ENCODE measurements at places on chromosomes 6 and 20.

- no peak for DNase-seq
Measured at GRCh38 chr6:168046696-168047095, 32.3 kb downstream of the FRMD1 start.

DNA sequence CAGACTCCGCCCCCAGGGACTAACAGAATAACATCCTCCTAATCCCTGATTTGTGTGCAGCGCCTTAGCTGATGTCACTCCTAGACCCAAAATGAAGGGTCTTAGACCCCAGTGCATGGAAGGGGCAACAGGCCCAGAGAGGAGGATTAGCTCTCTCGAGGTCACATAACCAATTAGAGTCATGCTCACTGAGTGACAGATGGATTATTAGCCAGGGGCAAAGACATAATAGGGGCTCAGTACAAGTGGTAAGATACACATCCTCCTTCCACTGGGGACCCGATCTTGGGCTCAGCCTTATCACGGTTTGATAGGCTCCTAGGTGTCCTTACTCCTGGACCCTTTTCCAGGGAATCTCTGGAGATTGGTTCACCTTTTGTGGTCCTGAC is 858 bp downstream of the TP53INP2 start:
- DNase-seq: no peak

- no peak for DNase-seq
Measured at GRCh38 chr6:131059486-131059885, 3.6 kb downstream of the EPB41L2 start.

GRCh38 chr20:38393259-38393658 is 41.9 kb downstream of the SNHG17 start:
- no peak for DNase-seq

- DNase-seq: no peak
Measured at GRCh38 chr6:143176090-143177021, 115.7 kb downstream of the AIG1 start.

- no peak for DNase-seq
Measured at GRCh38 chr6:151616091-151616513, 122.3 kb downstream of the CCDC170 start.

DNA sequence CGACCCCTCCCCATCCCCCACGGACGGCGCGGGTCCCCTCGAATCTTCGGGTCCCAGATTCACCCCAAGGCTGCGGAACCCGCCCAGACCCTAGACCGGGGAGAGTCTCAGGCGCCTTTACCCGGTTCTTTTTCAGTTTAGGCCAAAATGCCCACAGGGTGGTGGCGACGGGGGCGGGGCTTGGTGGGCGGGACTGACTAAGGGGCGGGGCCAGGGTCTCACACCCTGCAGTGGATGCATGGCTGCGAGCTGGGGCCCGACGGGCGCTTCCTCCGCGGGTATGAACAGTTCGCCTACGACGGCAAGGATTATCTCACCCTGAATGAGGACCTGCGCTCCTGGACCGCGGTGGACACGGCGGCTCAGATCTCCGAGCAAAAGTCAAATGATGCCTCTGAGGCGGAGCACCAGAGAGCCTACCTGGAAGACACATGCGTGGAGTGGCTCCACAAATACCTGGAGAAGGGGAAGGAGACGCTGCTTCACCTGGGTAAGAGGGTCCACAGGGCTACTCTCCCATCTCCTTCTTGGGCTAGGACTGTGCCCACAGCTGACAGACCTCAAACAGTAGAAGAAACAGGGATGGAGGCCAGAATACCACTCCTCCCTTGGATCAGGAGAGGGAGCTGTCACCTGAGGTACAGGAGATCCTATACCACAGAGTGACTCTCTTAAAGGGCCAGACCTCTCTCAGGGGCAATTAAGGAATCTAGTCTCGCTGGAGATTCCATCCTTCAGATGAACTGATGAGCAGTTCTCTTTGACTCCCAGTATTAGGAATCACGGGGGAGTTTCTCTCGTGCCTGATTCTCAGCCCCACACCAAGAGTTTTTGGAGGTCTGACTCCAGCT is 942 bp downstream of the HLA-E start:
- DNase-seq: peak; percentile 82

GRCh38 chr6:15343490-15344191 is 97.8 kb downstream of the JARID2 start:
- DNase-seq: no peak

DNA sequence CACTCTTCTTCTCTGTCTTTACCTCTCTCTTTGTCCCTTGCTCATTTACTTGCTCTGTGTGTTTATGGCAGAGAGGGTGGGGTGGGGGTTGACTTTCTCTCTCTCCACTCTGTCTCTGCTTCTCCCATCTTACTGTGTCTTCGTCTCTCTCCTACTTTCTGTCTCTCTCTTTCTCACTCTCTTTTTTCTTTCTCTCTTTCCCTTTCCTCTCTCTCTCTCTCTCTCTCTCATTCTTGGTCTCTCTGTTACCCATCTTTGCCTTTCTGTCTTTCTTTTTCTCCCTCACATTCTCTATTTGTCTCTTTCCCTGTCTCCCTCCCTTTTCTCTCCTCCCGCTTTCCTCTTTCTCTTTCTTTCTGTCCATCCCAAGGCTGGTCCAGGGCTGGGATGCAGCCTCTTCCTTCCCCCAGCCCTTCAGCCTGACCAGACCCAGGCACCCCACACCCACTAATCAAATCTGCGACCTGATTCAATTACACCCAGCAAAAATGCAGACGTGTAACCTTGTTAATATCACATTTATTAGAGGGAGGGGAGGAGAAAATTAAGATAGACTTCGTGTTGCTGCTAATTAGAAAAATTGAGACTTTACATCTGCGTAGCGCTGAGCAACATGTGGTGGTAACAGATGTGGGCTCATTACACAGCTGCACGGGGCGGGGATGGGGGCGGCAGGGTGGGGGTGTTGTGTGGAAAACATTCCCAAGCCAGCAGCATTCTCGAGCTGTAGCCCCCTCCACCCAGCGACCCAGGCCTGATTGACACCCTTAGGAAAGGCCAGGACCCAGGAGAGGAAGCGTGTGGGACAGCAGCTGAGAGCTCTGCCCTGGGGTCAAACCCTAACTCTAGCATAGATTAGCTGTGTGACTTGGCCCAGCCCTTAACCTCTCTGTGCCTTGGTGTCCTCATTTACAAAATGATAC is 124.9 kb upstream of the MAFB start:
- no peak for DNase-seq

DNA sequence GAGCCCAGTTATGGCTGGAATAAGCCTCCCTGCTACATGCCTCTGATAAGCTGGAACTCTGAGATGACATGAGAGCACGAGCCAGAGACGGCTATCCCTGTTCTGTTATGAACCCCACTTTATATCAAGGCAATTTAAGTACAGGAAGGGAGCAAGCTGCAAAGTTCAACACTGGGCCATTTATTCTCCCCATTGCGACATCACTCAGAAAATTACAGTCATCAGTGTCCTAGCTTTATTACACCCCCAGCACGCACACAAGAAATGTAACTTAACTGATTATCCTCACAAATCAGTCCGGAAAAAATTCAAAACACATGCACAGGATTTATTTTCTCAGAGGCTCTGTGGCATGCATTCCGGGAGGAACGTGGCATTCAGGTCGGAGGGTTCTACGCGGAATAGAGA is 125.3 kb upstream of the SLC2A12 start:
- no peak for DNase-seq

GRCh38 chr6:88629838-88630494 is 333.5 kb downstream of the RNGTT start:
- no peak for DNase-seq

DNA sequence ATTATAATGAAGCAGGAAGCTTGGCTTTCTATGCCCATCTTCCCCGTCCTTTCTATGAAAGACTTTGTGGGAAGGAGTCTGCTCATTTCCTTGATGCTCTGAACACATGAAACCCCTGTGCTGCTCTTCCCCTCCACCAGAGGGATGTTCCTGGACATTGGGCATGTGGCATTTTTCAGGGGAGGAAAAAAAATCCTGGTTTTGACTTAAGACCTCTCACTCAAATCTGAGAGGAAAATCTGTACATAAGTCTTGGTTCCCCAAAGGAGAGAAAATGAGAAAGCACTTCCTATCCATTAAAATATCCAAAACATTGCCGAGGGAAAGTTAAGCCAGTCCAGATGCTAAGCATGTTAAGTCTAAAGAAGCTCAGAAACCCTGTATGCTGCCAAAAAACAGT is 393.0 kb downstream of the PAX1 start:
- DNase-seq: no peak

- no peak for DNase-seq
Measured at GRCh38 chr6:85364344-85364743, 85.5 kb upstream of the NT5E start.

DNA sequence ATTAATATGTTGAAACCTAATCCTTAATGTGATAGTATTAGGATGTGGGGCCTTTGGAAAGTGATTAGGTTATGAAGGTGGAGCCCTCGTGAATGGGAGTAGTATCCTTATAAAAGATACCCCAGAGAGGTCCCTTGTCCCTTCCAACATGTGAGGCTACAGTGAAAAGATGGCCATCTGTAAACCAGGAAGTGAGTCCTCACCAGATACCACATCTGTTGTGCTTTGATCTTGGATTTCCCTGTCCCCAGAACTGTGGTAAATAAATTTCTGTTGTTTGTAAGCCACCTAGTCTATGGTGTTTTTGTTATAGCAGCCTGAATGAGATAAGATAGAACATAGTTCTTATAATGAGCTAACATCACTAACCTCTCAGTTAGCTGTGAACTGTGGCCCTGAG is 16.6 kb upstream of the CALHM6 start:
- no peak for DNase-seq

DNA sequence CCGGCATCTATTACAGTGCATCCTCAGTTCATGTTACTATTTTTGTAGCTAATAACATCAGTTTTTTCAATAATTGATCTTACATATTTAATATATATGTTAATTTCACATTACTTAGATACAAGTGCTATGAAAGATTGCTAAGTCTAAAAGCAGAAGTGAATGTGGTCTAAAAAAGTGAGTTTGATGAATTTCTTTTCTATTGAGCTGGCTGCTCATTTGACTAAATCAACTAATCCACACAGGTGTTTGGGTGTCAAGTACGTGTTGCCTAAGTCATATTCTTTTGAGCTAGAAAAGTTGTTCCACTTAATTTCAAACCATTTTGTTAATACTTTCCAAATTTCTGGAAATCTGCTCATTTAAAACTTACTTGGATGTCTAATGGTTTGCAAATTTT is 46.6 kb upstream of the EZR start:
- no peak for DNase-seq
